Activated T-helper 1 cell treated with Interleukin-2 at 50 U/mL for 16 hours (primary cell): ENCODE measurements at places on chromosomes 5 and 9.

DNA sequence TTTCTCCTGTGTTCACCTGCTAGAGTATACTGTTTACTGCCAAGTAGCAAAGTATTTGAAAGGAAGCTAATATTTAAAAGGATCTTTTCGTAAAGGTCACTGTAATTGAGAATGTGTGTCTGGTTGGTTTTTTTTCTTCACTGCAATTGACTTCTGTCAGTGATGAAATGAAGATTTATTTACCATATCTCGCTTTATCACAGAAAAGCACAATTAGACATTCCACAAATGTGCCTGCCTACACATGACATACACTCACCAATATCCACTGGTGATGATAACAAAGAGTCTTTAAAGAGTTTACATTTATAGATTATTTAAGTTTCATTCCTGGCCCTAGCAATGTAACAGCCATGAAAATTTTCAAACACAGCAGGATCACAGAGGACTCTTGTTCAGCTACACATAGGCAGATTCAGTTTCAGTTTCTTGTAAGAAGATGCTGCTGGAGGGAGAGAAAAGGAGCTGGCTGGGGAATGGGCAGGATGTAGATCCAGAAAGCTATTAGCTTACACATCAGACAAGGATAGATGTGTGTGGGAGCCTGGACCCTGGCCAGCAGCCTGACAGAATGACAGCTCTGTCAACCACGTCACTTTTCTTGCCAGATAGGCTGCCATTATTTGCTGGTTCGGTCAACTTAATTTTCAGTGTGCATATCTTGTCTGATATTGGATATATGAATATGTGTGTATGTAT lies 104.0 kb downstream of the GDNF start:
- no peak for DNase-seq

GRCh38 chr9:2637390-2637789 lies 15.8 kb downstream of the VLDLR start:
- no peak for DNase-seq

GRCh38 chr5:158172005-158172404 lies 313.1 kb upstream of the CLINT1 start:
- DNase-seq: no peak

DNA sequence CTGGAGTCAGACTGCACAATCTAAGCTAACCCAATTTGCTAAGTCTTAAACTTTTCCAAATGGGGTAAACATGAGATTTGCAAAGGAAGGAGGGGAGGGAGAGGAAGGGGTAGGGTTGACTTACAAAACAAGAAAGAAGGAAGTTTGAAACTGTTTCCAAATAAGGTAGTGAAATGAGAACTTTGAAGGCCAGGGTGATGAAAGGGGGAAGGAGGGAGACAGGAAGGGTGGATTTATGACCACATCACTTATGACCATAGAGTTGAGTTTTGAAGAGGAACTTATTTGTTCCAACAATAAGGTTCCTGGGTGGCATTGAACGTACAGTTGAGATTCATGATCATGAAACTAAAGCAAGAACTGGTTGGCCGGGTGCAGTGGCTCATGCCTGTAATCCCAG lies 72.5 kb upstream of the DAPK1 start:
- DNase-seq: no peak

DNA sequence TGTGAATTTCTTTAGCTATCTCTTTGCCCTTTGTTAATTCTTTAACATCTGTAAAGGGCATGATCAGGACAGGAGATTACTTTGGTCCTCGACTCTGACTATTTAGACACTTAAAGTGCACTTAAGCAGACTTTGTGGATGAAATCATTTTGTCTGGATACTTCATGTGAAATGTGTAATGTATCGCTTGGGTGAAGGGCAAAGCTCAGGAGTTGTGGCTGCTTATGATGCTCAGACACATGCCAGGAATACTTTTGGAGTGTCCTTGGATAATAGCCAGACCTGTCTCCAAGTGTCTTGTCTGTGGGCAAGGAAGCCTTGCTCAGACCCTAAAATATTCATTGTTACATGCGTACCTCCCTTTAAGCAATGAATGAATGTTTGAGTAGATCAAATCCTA lies 87.8 kb downstream of the RAI14 start:
- DNase-seq: no peak

GRCh38 chr5:137761566-137761965 lies 7.4 kb upstream of the HNRNPA0 start:
- DNase-seq: no peak

DNA sequence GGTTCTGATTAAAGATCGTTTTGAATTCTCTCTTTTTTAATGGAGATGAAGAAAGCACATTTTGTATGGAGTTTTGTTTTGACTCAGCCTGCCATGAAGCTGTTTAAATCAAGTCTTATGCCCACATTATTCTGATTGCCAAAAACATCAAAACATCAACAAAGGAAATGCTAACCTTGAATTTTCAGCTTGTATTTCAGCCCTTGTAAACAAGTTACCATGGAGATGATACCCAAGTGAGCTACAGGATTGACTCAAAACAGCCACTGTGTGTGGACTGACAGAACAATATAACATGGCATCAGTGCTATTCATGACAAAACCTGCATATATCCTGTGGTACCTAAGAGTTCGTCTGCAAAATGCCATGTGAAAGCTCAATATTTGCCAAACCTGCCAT lies 1581.0 kb downstream of the MAT2B start:
- DNase-seq: no peak

GRCh38 chr9:129597355-129598088 lies 23.4 kb downstream of the C9orf50 start:
- DNase-seq: no peak

- DNase-seq: no peak
Measured at GRCh38 chr9:134637241-134637640, 4.4 kb upstream of the COL5A1 start.

- no peak for DNase-seq
Measured at GRCh38 chr5:173029499-173029921, 26.6 kb upstream of the CREBRF start.

DNA sequence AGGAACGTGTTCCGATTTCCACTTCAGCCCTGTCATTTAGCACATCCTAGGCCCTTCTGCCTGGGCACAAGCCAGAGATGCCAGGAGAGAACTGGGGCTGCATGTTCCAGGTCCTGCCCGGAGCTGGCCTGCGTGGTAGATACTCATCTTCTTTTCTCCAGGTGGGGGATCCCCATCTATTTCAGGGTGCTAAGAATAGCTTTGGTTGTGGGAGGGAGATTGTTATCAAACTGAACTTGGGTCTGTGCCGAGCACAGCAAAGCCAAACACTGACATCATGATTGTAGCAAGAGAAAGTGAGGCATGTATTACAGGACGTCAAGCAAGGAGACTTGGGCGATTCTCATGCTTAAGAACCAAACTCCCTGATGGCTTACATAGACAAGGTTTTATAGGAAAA lies 18.2 kb downstream of the C9orf153 start:
- no peak for DNase-seq

- no peak for DNase-seq
Measured at GRCh38 chr5:174065528-174066197, 20.2 kb downstream of the NSG2 start.

DNA sequence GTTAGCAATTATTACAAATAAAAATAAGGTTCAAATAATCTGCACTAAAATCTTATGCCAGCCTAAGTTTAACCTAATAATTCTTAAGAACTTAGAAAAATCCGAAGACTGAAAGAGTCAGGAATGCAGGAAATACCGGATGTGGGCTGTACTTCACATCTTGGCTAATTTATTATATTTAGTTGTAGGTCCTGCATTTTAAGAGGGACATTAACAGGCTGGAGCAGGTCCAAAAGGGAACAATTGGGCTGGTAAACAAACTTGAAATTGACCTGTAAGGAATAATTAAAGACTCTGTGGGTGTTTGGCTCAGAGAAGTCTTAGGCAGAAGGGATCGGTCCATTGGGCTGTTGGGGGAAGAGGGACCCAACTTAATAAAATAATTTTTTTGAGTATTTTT lies 18.4 kb downstream of the GLRA1 start:
- no peak for DNase-seq

DNA sequence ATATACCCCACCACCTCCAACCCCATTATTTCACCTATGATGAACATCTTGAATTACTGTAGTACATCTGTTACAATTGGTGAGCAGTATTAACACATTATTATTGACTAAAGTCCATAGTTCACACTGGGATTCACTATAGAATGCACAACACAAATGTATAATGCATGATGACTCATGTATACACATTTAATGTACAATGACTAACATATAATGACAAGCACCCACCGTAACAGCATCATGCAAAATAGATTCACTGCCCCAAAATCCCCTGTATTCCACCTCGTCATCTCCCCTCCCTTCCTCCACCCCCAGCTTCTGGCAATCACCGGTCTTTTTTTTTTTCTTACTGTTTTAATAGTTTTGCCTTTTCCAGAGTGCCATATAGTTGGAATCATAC lies 47.1 kb upstream of the NEK6 start:
- DNase-seq: no peak

DNA sequence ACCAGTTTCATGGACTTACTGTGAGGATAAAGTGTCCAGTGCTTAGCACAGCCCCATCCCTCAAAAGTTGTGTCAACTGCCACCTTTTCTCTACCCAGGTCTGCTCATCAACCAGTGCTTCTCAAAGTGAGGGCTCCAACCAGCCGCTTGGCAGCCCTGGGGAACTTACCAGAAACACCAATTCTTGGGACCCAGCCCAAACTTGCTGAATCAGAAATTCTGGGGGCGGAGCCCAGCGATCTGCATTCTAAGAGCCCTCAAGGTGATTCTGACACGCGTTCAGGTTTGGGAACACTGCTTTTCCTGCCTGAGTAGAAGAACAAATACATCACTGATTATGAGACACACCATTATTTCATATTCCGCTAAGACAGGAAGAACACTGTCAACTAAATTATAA lies 132.0 kb downstream of the NSG2 start:
- no peak for DNase-seq

GRCh38 chr5:175107028-175107588 lies 336.9 kb downstream of the DRD1 start:
- no peak for DNase-seq

- no peak for DNase-seq
Measured at GRCh38 chr5:170660531-170660930, 123.0 kb upstream of the GABRP start.

GRCh38 chr5:134492568-134492967 lies 32.9 kb upstream of the JADE2 start:
- no peak for DNase-seq

GRCh38 chr9:137213160-137214060 lies 7.9 kb downstream of the NDOR1 start:
- DNase-seq: no peak

DNA sequence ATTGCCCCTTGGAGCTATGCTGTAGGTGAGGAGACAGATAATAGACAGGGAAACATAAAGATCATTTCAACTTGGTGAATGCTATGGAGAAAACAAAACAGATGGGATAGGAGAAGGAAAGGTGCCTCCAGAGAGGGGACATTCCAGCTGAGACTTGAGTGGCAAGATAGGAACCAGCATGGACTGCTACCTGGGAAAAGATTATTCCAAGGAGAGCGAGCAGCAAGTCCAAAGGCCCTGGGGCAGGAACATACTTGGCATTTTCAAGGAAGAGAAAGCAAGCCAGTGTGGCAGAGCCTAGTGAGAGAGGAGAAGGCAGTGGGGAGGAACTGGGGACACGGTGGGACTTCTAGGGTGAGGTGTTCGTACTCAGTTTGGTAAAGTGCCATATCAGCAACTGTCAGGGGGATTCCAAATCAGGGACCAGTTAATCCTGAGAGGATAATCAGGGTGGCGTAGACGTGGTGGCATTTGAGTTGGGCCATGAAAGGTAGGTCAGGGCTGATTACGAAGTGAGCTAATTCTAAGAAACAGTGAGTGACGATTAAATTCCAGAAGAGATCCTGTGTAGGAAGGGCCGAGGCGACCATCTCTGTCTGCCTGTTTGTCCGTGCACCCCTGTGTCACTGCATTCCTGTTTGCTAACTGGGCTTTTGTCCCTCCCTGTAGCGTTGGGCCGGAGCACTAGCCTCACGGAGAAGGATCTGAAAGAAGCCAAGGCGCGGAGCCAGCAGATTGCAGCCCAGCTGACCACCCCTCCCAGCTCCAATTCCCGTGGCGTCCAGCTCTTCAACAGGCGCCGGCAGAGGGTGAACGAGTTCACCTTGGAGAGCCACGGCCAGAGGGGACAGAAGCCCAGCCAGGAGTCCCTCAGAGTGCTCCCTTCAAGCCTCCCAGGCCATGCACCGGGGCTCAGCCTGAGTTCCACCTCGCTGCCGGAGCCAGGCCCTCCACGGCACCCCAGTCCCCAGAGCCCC lies 7.1 kb downstream of the SYNPO start:
- DNase-seq: no peak

DNA sequence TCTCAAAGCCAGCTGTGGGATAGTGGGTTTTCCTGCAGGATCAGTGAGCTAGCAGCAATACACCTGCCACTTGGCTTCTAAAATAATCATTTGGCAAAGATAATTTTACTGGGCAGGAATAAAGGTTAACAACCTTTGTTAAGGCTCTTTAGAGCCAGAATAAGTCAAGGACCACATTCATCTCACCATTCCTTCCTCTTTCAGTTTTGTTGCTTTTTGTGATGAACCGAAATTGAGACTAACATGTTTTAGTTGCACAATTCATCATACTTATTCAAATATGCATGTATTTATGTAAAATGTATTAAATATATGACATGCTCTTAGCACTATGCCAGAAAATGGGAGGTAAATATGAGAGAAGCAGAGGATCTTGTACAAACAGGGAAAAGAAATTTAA lies 824.4 kb upstream of the TYRP1 start:
- DNase-seq: no peak

DNA sequence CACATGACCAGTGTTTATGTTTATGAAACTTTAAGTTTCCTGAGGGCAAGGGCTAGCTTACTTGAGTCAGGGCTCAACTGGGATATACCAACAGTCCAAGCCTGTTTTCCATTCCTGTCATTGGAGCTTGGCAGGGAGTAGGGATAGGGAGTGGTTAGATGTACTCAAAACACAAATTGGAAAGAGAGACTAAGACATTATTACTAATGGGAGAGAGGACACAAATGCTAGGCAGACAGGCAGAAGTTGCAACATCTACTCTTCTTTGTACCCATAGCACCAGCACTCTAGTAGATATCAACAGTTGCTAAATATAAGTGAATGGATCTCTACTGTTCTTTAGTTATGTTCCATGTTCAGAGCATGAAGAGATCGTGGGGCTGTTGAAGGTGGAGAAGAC lies 62.8 kb downstream of the NPR3 start:
- no peak for DNase-seq

- no peak for DNase-seq
Measured at GRCh38 chr5:38728029-38728428, 117.8 kb upstream of the OSMR start.

- no peak for DNase-seq
Measured at GRCh38 chr5:72300590-72301339, 19.3 kb downstream of the MRPS27 start.

- peak; percentile 1 for DNase-seq
Measured at GRCh38 chr5:83430130-83431010, 41.2 kb upstream of the VCAN start.
